Activated naive CD8-positive, alpha-beta T cell treated with anti-CD3 and anti-CD28 coated beads, Interleukin-2, amount 50 U/mL, for 24 hours (primary cell): ENCODE measurements at places on chromosomes 11 and 22.

GRCh38 chr22:38335077-38335476, 17.8 kb upstream of the CSNK1E start:
- no peak for DNase-seq

DNA sequence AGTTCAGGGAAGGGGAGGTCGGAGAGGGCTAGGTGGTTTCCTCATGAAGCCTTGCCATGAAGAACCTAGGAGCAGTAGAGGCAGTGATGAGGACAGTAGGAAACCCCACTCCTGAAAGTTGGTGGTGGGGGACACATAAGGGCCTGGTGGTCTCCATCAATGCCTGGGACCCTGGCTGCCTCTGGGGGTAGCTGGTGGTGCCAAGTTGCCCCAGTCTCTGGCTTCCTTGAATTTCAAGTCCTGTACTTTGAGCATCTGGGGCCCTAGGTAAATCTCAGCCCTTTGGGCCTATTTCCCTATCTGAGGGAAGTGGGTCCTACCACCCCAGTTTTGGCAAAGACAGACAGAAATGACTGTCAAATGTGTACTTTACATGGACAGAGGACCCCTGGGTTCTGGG, 28.1 kb downstream of the AMPD3 start:
- DNase-seq: no peak

DNA sequence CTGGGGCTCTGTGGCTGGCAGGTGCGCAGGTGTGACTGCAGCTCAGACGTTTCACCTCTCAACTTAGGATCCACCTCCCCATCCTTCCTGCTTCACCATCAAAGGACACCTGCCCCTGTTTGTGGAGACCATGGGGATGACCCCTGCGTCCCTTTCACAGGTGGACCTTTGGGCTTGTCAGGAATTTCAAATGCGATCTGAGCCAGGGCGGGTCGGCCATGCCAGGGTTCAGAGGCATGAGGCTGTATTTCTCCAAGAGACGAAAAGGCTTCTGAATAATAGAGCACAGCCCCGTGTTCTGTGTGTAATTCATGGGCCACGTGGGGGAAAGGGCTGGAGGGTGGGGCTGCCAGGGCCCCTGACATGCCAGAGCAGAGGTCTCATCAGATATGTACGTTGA, 668.0 kb downstream of the BRD1 start:
- no peak for DNase-seq

- DNase-seq: no peak
These were observed 13.2 kb upstream of the PEX26 start for GRCh38 chr22:18064636-18065035.

DNA sequence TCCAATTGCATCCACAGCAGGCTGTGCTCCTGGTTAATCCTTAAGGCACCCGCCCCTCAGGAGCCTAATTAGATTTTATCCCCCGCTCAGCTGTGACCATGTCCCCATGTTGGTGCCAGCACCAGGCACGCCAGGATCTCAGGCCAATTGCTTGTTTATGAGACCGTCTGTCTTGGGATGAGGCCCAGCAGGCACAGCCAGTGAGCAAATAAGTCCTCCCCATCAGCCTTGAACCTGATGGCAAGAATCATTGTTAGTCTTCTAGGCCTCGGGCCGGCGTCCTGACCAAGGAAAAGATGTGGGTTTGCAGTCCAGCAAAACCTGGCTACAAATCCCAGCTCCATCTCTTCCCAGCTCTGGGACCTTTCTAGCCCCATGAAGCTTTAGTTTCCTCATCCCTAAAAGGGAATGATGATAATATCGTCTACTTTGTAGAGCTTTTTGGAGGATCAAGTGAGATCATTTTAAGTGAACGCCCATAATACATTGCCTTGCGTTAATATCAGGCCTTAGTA, 57.3 kb downstream of the TP53I11 start:
- no peak for DNase-seq

GRCh38 chr22:26320447-26320846, 108.6 kb upstream of the ASPHD2 start:
- no peak for DNase-seq
